RPMI8226 (cell line): ENCODE measurements at places on chromosomes 5 and 9.

DNA sequence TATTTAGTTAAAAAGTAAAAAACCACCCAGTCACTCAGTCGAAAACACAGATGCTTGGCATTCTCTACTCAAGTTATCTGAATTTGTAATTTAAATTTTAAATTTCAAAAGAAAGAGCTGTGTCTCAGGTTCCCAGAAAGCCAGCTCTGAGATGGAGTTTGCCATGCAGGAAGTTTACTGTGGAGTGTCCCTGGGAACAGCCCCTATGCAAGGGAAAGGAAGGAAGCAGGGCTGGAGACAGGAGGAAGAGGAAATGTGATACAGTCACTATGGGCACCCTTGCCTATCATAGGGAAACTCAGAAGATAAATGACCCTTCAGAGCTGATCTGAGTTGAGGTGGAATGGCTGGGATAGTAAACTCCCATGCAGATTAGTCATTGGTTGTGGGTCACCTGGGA lies 408.8 kb upstream of the ACTBL2 start:
- no peak for DNase-seq

DNA sequence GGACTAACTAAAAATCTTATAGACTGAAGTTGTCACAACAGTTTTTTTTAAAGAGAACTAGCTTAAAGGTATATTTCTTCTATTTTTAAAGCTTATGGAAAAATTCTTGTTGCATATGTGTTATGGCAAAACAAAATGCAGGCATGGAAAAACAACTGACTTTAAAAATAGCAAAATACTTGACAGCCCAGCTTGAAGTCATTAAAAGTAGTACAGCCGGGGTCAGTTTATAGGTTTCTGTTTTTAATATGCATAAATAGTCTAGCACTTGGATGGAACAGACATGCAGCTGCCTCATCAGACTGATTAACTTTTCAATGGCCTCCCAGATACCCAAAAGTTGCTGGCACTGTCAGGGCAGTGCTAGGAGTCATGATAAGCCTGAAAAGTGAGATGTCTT lies 22.3 kb upstream of the ARL15 start:
- DNase-seq, result no peak

- no peak for DNase-seq
Observed at GRCh38 chr5:159629158-159629557, 287.1 kb upstream of the ADRA1B start.

DNA sequence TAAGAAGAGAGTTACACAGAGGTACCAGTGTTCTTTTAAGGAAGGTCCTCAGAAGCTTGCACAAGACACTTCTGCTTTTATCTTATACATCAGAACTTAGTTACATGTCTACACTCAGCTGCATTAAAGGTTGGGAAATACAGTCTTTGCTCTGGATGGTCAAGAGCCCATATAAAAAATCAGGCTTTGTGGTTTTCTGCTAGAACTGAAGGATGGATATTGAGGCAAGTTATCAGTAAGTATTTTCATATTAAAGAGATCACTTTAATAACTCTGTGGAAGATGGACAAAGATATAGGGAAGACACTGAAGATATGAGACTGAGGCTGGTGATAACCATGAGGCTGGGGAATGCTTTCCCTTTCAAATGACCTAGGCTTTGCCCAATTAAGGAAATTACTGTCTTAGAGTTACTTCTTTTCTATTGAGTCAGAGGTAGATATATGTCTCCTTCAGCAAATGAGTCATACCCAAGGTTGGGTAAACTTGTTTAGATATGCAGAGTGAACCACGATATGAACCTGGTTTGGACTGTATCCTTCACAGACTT lies 87.0 kb upstream of the TNC start:
- no peak for DNase-seq

DNA sequence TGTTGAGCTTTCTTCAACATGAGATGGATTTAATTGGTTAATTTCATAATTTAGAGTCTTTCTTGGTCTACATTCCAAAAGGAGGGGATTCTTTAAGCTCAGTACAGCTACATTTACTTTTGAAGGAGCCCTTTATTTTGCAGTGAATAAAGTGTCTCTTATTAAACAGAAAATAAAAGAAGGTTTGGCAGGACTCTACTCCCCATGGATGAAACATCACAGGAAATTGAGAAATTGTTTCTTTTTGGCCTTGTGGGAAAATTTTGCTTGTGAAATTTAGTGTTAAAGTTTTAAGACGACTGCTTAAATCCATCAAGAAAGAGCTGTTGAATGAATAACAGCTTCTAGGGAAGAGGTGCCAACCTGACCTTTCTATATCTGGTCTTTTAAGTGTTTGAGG lies 187.7 kb downstream of the NTRK2 start:
- DNase-seq, result no peak

DNA sequence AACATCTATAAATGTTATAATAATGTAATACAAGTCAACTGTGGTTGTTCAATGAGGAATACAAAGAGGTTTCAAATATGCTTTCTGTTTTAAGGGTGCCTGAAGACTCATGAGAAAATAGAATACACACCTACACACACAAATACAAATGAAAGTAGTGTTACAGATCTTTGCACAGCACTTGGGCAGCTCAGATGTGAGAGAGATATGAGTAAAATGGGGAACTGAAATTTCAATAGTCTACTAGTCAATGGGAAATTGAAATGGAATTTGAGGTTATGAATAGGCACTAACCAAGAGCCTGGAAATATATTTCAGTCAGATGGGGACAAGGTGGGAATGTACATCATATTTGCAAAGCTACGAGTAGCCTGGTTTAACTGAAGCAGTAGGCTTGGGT lies 96.6 kb downstream of the ISL1 start:
- DNase-seq, result no peak

- DNase-seq, result no peak
Observed at GRCh38 chr9:13898957-13899356, 415.0 kb downstream of the NFIB start.

GRCh38 chr5:168136340-168136739 lies 155.1 kb upstream of the WWC1 start:
- no peak for DNase-seq
